Stimulated activated CD4-positive, alpha-beta T cell treated with anti-CD3 and anti-CD28 coated beads, Interleukin-4, amount 100 ng/mL, for 24 hours (primary cell): ENCODE measurements at places on chromosomes 16 and 17.

- DNase-seq: no peak
Observed at GRCh38 chr17:20916383-20916782, 126.4 kb downstream of the USP22 start.

DNA sequence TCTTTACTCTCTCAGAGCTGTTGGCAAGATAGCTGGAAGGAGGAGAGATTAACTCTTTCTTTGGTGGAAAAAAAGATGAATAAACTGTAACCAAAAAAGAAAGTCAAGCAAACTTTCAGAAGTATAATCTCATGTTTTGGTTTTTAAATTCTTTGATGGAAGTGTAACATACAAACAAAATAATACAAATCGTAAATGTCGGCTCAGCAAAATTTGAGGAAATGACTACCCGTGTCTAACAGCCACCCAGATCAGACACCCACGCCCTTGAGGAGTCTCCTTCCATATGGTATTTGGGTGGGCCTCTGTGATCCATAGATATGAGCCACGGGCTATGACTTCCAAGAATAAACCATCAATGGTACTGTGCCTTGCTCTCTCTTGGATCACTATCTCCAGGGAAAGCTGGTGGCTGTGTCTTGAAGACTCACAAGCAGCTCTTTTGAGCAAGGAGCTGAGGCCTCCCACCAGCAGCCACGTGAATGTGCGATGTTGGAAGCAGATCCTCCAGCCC is 9.6 kb upstream of the CD300C start:
- no peak for DNase-seq

- DNase-seq: no peak
Observed at GRCh38 chr16:88613293-88613692, 25.1 kb upstream of the IL17C start.

DNA sequence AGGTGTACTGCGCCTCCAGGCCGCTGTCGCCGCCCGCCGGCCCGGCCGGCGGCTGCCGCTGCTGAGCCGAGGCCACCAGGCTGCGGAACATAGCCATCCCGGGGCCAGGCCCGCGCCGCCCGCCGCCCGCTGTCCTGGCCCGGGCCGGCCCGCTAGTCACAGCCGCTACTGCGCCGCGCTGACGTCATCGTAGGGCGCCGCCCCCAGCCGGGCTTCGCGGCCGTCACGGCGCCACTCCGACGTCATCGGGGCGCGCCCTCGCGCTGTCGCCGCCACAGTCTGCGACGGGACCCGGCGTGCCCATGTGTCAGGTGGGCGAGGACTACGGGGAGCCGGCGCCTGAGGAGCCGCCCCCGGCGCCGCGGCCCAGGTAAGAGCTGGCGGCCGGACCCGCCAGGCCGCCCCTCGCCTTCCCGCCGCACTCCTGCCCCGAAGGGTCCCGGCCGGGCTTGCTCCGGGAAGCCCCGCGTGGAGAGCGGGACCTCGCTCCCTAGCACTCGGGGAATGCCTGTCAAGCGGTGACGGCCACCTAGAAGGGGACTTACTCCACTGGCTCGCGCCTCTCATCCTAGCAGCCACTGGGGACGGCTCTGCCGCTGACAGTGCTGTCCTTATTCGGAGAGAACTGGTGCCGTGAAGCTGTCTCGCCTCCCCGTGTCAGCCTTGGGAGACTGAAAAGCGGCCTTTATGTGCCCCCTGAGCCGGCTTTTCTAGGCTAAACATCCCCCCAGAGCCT is at the start of the genes CTU2 and RNF166:
Gene CTU2, plus strand, starts transcription at position 275 of the 736 bp plus-strand sequence. Its CDS starts 28 bp downstream, at position 303.
Gene RNF166, minus strand, starts transcription at position 180 of the 736 bp plus-strand sequence. Its CDS starts 83 bp downstream, at position 97.
- DNase-seq: peak; percentile 92

GRCh38 chr17:59527931-59528330 is 37.5 kb upstream of the DHX40 start:
- no peak for DNase-seq

DNA sequence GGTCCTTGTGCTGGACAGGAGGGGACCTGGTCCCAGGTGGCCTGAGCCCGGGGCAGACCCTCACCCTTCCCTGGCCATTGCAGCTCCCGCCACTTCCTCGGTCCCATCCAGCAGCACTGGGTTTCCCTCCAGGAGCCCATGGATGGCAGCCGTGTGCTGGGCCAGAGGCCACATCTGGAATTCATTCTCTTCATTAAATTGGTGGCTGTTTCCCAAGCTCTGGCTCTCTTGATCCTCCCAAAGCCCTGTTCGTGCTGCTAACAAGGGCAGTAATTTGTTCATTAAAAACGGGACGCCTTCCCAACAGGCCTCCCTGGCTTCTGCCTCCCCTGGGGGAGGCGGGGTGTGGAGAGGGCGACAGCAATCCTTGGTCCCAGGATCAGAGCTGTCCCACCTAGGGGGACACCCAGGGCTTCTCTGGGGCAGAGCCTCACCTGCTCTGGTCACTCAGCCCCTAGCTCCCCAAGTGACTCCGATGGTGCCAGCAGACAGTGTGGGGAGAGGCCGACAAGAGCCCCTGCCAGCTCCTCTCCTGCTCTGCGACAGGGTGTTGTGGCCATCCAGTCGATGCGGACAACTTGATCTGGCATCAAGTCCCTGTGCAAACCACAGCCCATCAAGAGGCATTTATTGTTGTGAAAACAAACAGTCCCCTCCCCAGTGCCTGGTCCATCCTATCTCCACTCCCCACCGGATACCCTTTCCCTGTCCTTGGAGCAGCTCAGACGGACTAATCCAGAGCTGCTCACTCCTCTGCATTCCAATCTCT is 44.0 kb downstream of the SDK2 start:
- DNase-seq: no peak

- DNase-seq: no peak
Observed at GRCh38 chr17:43316522-43317142, 82.2 kb upstream of the ARL4D start.

- DNase-seq: no peak
Observed at GRCh38 chr17:64571746-64572145, 65.0 kb downstream of the CEP95 start.

- DNase-seq: no peak
Observed at GRCh38 chr16:89616623-89617022, 3.2 kb downstream of the DPEP1 start.

DNA sequence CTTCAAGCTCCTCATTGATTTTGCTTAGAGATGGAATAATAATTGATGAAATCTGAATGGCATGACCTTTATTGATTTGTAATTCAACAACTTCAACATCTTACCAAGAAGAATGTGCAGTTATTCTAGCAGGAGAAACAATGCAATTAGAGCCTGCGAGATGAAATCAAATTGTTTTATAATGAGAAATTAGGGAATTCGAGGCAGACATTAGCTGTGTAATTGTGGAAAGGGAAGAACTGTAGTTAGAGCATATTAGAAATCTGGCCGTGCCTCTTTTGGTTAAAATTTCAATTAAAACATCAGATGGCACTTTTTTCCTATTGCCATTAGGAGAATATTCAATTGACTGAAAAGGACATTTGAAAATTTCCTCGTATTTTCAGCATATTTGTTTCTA is 325.8 kb downstream of the WWOX start:
- no peak for DNase-seq

- DNase-seq: no peak
Observed at GRCh38 chr16:47966325-47966724, 189.5 kb downstream of the ABCC12 start.

- DNase-seq: no peak
Observed at GRCh38 chr17:17560975-17561374, 30.5 kb downstream of the PEMT start.

- no peak for DNase-seq
Observed at GRCh38 chr16:65268331-65268730, 146.5 kb upstream of the CDH11 start.

DNA sequence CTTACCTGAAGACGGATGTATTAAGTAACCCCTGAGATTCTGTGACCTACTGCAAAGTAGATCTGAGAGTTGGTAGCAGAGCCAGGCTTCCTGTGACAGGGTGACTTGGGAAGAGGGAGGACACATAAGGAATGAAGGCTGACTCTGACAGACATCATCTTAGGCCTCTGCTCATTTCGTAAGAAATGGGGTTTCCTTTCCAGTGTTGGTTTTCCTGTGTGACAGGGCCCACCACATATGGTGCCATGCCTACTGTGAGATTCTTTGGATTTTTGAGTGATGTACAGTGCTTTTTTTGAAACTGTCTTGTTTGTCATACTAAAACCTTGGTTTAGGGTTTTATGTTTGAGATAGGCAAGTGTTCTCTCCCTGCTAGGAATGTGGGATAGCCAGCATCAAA is 12.7 kb downstream of the LIG3 start:
- DNase-seq: no peak

- DNase-seq: no peak
Observed at GRCh38 chr17:67253384-67253783, 8.4 kb upstream of the HELZ start.

- no peak for DNase-seq
Observed at GRCh38 chr16:66523861-66524354, 26.0 kb downstream of the TK2 start.

DNA sequence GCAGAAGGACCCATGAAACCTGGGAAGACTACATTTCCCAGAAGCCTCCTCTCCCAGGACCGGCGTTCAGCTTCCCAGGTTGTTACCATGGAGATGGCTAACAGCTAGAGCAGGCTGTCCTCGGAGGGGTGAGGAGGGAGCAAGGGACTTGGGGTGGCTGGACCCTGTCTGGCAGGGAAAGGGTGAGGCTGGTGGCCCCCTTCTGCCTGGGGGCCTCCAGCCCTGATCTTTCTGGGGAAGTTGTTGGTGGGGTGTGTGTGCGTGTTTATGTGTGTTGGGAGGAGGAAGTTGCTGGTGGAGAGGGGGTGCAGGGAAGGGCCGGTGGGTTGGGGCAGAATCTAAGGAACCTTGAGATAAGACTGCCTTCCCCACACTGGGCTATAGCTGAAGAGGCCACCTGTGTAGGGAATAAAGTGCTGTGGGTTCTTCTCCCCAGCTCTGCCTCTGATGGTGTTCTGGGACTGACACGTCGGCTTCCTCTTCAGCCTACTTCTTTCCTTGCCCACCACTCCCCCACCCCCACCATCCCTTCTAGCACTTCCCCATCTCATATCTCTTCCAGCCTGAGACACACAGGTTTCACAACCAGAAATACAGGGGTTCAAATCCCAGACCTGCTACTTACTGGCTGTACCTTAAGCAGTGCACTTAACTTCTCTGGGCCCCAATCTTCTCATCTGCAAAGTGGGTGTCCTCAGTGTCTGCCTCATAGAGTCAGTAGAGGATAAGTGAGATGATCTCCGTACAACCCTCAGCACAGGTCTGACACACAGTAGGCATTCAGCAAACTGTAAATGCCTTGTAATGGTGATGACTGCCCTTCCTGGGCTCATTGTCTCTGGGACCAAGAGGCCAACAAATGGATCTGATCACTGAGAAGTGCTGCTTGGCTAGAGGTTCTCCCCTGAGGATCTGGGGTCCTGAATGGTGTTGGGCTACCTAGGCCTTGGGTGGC is at the start of gene DRC7:
Gene DRC7, plus strand, starts transcription at position 82 of the 955 bp plus-strand sequence. CDS start 3,144 bp downstream, outside the sequence.
- no peak for DNase-seq

DNA sequence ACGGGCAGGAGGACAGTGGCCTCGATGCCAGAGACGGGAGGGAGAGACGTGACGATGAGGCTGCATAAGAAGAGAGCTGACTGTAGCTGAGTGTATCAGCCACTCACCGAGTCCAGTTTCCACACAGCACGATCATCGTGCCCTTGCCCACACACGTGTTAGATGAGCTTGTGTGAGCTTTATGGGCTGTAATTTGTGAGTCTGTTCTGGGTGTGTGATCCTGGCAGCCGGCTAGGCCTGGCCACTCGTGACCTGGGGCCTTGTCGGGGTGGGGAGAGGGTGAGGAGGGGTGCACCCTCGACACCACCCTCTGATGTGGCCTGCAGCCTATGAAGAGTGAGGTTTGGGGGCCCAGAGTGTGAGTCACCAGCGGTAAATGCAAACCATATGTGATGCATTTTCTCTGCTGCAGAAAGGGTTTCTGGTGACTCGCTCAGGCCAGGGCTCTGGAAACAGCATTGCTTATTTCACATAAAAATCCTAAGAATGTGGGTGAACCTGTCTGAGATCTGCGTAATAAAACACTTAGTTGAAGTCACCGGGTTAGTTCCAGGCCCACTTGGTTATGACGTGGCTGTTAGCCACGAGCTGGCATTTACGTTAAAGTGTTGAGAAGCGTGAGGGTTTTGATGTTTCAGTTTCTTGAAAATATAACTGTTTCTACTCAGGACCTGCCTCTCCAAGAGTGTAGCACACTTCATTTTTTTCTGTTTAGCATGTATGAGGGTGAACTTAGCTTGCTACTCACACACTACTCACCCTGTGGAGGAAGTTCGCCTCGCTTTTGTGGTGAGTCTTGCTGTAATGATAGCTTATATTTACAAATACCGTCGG is 4.2 kb downstream of the METRNL start:
- peak; percentile 58 for DNase-seq

GRCh38 chr16:86092586-86093480 is 193.9 kb downstream of the IRF8 start:
- no peak for DNase-seq

DNA sequence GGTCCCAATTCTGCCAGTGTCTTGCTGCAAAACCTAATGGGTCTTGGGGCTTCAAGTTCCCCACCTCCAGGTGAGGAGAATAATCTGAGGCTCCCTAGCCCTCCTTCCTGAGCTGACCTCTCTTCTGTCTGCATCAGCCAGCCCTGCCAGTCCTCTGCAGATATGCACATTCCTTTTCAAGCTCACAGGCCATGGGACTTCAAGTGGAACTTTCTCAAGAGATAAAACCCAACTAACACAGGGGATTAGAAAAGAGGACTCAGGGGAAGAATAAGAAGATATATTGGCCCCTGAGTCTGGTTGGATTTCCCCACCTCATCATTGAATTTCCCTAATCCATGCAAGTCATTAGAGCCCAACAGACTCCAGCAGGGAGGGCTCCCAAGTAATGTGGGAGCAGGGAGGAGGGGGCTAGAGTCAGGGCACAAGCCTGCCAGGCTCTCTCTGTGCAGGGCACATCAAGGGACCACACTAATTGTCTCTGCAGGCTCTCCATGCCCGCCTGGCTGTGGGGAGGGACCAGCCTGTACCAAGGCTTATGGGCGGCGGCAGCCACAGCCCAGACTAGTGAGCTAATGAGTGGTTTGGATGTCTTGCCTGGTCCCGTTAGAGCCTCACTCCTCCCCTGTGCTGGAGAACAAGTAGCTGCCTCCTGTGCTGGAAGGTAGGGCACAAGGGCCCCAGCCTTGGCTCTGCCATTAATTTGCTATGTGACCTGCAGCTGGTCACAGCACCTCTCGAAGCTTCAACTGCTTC is 1.2 kb downstream of the KRT14 start:
- no peak for DNase-seq

DNA sequence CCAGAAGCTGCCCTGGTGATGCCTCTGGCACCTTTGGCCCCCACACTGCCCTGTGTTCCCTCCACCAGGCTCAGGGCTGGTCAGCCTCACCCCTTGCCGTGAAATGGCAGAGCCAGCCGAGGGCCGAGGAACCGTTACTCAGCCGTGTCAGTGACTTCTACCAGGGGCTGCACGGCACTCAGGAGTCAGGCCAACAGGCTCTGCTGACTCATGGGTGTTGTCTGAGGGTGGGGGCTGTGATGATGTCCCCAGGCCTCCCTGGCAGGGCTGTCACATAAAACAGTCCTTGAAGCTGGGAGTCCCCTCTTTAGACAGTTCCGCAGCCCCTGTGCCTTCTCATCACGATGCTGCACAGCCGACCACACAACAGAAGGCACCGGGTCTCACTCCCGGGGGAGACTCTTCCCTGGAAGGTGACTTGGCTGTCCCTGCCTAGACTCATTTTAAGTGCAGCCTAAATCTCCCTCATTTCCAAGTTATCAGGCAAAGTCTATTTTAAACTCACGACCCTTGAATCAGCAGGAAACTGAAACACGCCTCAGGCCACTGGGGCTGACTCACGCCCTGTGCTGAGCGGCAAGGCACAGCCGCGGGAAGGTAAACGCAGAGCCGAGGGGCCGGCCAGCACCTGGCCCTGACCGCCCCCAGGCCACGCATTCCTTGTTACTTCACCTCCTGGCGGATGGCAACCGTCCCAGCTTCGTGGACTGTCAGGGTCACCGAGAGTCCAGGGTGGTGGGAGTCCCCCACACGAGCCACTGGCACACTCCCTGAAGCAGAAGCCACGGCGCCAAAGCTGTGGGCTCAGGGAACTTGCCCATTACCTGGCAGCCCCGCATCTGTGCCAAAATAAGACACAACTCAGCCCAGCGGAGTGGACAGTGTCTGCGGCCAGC is 102.6 kb downstream of the ZNF778 start:
- DNase-seq: peak; percentile 59
